GOT3 (cell line): ENCODE measurements at places on chromosomes 7 and 10.

DNA sequence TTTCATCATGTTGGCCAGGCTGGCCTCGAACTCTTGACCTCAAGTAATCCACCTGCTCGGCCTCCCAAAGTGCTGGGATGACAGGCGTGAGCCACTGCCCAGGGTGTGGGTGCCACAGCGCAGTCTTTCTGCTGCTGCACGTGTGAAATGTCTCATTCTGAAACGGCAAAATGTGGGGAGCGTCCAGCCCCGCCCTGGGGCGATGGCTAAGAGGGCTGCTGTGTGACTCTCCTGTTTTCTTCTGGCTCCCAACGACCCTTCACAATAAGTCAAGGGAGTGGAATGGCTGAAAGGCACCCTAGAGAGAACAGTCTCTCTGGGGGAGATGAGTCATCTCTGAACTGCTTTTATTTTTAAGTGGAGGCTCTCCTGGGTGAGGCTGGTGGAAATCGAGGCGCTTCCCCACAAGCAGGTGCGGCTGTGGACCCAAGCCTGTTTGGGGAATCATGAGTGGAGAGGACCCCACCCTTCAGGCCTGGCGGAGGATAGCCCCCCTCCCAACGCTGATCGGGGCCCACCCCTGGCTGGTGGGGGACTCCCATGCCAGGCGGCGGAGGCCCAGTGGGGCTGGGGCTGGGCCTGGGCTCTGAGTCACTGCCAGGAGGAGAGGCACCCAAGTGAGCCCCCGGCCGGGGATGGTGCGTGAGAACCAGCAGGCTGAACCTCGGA lies 18.0 kb downstream of the ADAP1 start:
- DNase-seq: no peak

DNA sequence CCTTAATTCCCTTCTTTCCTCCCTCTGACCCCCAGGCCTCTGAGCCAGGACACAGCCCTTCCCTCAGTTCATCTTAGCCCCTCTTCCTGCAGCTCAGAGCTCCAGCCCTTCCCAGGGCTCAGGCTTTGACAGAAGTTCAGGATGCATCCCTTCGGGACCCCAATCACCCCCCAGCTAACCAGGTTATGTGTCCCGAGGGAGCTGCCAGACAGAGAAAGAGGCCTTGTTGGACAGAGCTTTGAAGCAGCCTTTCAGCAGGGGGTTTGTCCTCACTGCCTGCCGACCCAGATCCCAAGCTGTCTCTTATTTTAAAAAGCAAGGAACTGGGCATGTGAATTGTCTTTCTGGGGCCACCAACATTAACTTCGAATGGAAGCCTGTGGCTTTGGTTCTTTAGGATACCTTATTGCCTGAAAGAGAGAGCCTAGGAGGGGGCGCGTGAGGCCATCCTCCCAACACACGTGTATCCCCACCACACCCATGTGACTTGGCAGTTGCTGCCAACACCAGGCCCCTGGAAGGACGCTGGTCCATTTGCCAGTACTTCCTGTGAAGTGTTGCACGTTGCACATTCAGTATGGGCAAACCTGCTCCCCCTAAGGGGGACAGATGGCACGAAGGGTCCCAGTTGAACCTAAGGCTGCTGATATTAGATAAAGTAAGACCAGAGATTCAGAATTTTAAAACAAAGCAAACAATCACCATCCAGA lies 858 bp downstream of the CCDC136 start:
- DNase-seq: no peak

DNA sequence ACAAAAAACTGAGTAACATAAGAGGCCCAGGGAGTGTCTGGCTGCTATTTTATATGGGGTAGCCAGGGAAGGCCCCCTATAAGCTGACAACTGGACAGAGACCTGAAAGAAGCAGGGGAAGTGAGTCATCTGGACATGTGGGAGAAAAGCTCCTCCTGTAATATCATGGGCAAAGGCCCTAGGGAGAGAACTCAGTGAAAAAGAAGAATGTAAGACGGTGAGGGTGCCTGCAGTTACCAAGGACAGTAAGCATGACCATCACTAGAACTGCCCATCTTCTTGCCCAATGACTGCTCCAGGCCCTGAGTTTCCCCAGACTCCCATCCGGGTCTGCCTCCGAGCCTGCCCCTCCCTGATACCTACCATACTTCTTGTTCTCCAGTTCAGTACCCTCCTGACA lies 2.3 kb downstream of the ELMO1 start:
- no peak for DNase-seq

GRCh38 chr7:7014827-7015595 lies 167.3 kb upstream of the C1GALT1 start:
- DNase-seq: no peak
